ENCODE measurements at places on chromosomes 16 and 17.

DNA sequence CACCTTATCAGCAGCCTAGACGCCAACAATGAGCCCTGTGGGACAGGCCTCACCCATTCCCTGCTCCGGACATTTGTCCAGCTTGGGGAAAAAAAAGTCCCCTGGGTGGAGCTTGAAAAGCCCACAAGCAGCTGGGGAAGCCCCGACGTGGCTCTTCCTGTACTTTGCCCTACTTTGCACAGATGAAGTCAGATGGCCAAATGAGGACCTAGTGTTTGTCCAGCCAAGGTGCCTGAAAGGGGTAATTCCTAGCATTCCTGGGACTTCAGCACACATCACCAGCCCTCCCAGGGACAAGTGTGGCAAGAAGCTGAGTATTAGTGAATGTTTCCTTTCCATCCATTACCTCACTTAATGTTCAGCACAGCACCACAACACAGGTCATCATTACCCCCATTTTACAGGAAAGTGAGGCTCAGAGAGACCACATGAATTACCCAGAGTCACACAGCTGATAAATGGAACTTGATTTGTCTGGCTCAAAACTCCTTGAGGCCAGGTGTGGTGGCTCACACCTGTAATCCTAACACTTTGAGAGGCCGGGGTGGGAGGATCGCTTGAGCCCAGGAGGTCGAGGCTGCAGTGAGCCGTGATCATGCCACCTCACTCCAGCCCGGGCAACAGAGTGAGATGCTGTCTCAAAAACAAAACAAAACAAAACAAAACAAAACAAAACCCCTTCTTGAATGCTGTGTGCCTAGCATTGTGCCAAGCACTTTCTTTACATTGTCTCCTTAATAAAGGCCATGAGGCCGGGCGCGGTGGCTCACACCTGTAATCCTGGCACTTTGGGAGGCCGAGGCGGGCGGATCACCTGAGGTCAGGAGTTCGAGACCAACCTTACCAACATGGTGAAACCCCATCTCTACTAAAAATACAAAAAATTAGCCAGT lies 19.9 kb upstream of the PLLP start:
- no peak for DNase-seq

DNA sequence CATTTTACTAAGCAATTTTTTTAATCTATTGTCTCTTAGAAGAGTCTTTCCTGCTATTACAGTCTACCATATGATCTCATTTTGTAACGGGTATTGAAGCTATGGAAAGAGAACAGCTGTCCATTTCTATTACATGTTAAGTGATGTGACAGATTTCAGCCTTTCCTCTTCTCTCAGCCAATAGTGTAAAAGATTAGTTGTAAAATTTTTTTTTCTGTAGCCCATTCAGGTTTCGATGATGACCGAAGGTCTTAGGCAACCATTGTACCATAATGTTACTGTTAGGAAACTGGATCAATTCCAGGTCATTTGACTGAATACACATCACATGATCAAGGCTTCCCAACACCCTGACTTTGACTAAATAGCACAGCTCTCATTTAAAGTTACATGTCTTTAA lies 147.6 kb upstream of the HLF start:
- DNase-seq = no peak

- no peak for DNase-seq
Measured at GRCh38 chr17:40461732-40462342, 18.6 kb downstream of the IGFBP4 start.

- DNase-seq = no peak
Measured at GRCh38 chr17:75478508-75478907, 22.1 kb downstream of the TMEM94 start.

DNA sequence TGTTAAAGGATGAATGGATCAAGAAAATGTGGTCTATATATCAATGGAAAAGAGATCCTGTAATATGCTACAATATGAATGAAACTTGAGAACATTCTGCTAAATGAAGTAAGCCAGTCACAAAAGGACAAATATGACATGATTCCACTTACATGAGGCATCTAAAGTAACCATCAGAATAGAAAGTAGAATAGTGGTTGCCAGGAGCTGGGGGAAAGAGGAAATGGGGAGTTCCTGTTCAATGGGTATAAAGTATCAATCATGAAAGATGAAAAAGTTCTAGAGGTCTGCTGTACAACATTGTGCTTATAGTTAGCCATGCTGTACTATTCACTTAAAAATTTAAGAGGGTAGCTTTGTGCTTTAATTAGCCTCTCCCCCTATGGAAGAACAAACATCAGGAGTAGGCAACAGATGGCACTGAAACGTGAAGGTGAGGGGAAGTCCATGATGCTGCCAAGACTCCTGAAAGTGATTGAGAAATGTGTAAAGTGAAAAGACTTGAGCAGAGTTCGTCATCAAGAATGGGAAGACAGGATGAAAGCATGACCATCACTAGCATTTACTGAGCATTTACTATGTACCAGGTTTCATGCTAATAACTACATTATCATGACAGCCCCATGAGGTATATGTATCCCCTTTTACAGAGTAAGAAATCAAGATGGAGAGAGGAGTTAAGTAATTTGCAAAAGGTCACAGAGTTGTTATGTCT lies 167.2 kb downstream of the CYB561 start:
- DNase-seq = no peak

DNA sequence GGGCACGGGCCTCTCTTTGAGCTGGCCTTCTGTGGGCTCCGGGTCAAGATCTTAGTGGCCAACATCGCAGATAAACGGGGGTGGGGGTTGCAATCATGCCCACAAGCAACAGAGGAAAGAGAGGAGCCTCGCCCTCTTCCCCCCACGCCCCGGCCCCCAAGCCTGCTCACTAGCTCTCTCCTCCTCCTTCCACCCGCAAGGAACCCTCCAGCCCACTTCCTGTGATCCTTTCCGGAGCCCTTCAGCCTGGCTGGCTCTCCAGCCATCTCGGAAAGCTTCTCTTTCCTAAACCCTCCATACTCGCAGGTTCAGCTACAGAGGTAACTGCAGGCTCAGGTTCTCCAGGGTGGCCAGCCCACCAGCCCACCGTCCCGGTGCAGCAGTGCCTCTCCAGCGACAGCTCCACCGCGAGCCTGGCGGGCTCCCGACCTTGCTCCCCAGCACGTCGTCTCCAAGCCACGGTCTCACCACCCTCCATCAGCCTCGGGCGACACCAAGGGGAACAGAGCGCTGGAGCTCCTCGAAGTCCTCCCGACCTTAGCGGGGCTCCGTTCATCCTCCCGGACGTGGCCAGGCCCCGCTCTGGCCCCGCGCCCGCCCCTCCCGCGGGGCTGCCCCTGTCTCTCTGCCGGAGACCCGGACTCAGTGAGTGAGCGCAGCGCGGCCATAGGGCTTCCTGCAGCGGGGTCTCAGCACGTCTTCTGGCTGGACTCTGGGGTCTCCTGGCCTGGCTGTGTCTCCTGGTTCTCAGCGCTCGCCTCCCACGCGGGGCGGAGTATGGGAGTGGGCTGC lies 12.9 kb upstream of the ODF4 start:
- DNase-seq = no peak

DNA sequence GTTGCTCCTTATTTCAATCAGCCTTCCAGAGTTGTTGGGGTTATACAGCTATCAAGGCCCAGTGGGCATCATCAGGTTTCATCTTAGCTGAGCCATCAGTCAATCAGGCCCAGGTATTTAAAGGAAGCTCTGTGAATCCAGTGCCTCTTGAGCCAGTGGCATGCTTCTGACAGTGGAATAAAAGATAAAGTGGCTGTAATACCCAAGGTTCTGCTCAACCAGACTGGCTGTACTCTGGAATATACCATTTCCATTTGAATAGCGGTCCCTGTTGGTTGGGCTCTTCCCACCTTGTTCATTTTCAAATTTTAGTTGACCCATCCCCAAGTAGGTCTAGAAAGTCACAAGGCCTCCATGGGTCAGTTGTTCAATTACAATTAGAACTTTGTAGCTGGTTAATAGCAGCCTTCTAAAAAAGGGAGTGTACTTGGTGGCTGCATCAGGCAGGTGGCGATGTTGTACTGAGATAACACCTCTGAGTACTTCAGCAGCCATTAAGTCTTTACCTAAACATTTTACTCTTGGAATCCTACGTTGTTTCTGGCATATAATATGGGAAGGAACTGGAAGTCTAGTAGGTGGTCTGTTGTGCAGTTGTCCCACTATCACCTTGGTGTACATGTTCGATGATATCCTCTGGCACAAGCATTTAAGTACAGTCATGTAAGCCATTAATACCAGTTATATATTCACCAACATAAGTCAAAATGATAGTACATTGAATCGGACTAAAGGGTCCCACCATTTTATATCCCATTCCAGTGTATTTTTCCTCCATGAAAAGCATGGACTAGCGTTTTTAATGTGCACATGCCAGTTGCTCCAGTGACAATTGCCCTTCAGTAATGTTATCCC lies 294.1 kb downstream of the BCAS3 start:
- no peak for DNase-seq

DNA sequence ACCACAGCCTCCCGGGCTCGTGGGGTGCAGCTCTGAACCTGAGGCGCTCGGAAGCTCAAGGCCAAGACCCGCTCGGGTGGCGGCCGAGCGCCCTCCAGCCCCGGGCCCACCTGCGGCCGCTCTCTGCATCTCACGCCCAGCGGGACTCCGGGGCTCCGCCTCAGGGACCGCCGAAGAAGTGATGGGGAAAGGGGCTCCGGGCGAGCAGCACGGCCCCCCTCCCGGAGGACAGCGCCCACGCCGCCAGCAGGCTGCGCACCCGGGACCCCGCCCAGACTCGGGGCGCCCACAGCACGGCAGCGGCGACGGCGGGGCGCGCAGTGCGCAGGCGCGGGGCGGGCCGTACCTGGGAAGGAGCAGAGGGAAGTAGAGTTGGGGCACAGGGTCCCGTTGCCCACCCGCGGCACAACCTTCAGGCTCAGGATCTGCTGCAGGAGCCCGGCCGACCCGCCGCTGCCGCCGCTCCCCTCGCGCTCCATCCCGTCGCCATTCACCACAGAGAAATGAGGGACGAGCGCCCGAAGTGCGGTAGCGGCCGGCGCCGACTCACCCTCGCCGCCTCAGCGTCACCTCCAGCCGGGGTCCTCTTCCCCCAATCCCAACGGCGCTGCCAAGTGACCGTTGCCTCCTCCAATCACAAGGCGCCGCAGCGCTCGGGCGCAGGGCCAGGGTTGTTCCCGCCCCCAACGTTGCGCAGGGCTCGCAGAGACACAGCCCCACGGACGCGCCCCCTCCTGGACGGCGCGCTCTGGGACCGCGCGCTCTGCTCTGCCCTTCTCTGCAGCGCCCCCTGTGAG lies at the start of gene TMEM170A:
TSS of gene TMEM170A (minus strand) at position 568 of the 797 bp plus-strand sequence. CDS start at position 479, 89 bp downstream.
- DNase-seq = peak; percentile 96

DNA sequence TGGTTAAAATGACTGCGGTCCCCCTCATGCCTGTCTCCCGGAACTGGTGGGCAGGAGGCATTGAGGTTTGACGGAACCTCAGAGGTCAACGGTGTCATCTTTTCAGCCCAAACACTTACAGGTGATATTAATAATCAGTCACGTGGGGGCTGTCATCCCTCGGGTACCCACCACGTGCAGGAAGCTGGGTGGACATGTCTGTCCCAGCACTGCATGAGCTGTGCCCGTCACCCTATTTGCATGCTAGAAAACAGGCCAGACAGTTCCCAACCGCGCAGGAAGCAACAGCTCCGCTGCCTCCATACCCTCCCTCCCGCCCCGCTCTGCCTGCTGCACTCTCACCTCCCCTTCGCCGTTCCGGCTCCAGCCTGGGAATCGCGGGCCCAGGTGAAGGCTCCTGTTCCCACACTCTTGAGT lies 1.4 kb downstream of the SYNGR3 start:
- no peak for DNase-seq

DNA sequence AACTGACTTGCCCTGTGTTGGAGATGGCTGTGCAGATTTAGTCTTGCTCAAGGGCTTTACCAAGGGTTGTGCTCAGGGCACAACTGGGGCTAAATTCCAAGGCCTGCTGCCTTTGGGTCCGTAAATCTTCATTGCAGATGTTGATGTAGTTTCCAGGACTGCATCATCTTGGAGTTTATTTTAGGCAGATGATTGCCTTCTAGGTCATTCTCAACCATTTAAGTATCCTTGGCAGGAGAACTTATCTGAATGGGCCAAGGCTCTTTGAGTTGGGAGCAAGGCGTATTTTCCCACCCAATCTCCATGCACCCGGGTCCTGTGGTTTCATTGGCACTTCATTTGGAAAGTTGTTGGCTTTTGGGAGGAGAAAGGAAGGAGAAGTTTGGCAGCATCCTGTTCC lies 200.3 kb downstream of the MSI2 start:
- no peak for DNase-seq

DNA sequence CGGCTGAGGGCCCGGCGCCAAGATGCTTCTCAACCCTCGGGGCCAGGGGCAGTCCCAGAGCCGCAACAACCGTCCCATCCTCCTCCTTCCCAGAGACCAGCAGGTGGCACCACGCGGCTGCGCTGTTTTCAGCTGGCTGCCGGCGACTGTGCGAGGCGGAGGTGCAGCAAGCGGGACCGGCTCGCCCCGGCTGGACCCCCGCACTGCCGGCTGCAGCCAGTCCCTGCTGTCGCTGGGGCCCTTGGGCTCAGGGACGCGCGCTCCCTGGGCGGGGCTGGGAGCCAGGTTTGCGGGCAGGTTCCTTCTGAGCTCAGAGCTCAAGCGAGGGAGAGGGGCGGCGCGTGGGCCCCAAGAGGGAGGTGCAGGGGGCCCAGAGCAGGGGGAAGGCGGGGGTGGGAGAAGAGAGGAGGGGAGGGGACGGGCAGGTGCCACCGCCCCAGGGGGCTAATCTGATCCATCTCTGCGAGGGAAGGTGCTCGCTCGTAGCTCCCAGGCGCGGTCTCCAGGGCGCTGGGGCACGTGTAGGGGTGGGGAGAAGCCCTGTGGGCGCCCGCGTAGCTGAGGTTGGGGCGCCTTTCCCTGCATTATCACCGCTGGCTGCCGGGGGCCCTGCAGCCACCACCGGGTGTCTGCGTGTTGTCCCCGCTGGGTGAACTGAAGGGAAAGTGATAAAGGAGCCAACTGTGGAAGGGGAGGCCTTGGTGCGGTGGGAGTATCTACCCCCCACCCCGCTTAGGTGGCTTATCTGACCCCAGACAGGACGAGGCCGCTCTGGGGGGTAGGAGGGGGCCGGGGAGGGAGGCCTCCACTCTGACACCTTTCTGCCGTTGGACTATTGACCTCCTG lies 24.2 kb downstream of the STAT5A start:
- peak; percentile 60 for DNase-seq

DNA sequence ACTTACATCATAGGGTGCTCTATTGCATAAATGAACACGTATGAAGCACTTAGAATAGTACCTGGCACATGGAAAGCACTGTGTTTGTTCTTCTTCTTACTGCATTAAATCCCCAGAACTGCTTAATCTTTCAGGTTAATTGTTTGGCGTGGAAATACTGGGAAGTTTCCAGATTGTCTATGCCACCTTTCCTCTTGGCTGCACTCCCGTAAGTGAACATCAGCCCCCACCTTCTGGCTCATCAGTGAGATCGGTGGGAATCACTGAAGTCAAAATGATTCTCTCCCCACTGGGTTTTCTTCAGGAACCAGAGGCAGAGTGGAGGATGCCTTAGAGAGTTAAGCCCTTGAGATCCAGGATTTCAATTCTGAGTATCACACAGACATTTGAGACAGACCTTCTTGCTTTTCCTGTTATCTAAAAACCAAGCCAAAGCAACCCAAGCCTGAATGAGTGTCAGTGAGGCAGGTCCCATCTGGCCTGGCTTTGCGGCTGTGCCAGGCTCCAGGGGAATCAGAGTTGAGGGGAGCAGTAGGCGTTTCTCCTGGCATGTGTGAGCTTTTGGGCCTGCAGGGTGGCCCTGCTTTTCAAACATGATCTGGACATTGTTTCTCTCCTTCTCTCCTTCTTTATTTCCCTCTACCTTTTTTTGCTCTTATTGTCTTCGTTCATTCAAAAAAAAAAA lies 59.1 kb downstream of the OTOA start:
- DNase-seq = no peak

GRCh38 chr17:39223907-39224777 lies 1.6 kb downstream of the STAC2 start:
- no peak for DNase-seq

- DNase-seq = no peak
Measured at GRCh38 chr17:28646039-28646754, 1.2 kb upstream of the BLTP2 start.

All from activated CD4-positive, alpha-beta T cell treated with anti-CD3 and anti-CD28 coated beads, Interleukin-2, amount 50 U/mL, for 24 hours (primary cell).